ENCODE measurements at places on chromosomes 6 and 20. TPM values are rescaled to one million over a fixed set of nuclear protein-coding genes. Genes with fewer than 3 reads are reported as not detected.

PARD6B gene
- 0.39 TPM for total RNA-seq

KCNS1 gene
- under 0.01 TPM for total RNA-seq

DACT2 gene
- not detected for total RNA-seq

MUC21 gene
- not detected for total RNA-seq

DCBLD1 gene
- total RNA-seq: 37.9 TPM

ZBTB46 gene
- total RNA-seq: 67.1 TPM

DBNDD2 gene
- 6.4 TPM for total RNA-seq

FAM184A gene
- total RNA-seq: 0.13 TPM

FUCA2 gene
- 38.8 TPM for total RNA-seq

SPATA25 gene
- 0.51 TPM for total RNA-seq

FAM209B gene
- total RNA-seq: not detected

ZNF391 gene
- 0.38 TPM for total RNA-seq

LY86 gene
- total RNA-seq: not detected

CGA gene
- total RNA-seq: not detected

CCN6 gene
- not detected for total RNA-seq

ABHD16A gene
- 59.8 TPM for total RNA-seq

- no peak for DNase-seq
Measured at GRCh38 chr6:129911732-129912131, 50.6 kb upstream of the TMEM244 start.

DNA sequence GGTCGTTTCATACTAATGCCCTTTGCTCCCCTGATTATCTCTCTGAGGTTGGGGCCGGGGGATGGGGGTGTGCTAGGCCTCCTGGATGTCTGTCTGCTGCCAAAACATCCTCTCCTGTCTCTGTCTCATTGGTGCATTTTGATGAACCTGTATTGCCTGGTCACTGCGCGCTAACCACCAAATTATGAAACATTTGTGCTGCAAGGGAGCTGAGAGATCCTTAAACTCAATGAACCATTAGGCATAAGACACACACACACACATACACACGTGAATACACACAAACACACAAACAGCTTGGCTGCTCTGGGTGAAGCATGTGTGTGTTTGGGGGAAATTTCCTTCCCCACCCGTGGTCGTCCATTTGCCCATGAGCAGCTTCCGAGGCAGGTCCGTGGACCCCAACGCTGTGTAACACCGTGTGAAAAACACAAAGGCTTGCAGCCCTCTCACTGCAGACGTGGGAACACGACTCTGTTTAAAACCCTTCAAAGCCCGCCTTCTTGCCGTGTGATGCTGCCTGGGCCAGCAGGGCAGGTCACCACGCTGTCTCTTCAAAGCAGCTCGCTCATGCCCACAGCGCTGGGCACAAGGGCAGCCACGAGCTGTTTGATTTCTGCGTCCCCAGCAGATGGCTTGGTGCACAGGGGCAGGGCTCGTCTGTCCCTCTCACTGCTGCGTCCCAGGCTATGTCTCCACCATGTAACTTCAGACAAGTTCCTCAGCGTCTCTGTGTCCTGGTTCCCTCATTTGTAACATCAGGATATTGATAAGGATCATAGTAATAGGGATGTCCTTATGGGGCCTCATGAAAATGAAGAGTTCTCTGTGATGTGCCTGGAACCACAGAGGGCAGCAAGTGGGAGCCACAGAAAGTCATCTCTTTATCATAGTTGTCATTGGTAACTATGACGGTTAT lies 96.8 kb downstream of the CDH26 start:
- no peak for DNase-seq

DNA sequence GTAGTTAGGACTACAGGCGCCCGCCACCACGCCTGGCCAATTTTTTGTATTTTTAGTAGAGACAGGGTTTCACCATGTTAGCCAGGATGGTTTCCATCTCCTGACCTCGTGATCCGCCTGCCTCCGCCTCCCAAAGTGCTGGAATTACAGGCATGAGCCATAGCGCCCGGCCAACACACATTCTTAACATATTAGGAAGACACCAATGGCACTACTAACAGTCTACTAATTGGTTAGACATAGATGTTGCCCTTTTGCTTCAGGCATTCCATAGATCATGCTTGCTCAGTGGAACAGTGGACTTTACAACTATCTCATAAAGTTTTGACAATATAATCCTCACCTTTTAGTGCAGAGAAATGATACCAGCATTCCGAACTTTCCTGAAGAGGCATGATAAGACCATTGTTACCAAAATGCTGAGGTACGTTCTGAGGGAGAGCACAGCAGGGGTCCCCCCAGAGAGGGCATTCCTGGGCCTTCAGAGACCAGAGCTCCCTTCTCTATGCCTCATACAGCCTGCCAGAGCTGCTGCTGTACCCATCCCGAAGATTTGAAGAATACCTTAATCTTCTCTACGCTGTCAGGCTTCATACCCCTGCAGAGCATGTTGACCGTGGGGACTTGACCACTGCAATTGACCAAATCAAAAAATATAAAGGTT lies 89.4 kb downstream of the ECT2L start:
- no peak for DNase-seq

- no peak for DNase-seq
Measured at GRCh38 chr6:148348335-148348734, 5.7 kb downstream of the SASH1 start.

DNA sequence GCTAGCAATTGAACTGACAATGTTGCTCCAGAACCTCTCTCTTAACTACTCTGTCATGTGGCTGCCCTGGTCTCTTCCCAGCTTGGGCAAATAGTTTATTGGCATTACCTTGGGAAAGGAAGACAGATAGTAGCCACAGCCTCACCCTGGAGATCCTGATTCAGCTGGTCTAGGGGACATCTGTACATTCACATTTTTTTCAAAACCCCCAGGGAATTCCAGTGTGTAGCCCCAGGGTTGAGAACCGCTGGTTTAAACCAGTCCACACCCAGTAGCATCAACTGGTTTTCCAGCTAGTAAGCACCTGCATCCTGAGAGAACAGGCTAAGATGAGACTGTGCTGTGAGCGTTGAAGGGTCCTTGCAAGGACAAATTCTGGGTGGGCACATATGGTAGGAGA lies 9.6 kb downstream of the SCUBE3 start:
- DNase-seq: no peak

DNA sequence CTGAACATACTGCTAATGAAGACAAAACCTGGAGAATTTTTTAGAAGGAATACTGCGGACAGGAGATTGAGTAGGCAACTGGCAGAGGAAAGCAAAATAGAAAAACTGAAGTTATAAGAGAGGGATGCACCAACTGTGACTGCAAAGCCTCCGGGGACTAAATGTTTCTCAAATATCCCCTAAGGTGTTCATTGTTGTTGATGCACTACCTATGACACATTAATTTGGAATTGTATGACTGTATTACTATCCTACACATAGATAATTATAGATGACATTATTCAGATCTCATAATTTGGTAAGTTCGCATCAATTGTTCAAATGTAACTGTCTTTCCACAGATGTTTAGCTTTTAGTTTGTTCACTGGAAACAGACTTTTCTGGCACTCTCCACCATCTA lies 341.1 kb downstream of the MMUT start:
- DNase-seq: no peak

DNA sequence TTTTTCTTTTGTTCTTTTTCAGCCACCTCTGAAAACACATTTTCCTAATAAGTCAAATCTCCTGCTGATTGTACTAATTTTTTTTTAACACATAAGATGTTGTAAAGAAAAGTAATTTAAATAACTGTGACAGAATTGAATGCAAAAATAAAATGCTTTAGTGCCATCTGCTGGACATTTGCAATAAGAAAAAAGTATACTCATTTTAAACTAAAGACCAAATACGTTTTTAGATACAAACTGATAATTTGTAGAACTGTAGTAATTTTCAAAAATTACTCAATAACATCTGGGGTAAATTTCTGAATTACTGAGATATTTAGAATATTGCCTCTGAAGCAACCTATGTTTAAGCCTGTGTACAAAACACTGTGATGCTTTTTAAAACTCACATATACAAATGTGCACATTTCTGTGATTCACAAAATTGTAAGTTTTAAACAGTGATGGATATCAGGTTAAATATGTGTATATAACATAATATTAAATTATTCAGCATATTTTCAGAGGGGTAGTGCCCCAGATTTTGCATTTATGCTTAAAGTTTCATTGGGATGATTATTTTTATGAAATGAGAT lies 198.7 kb downstream of the RIMS1 start:
- DNase-seq: peak; percentile 18

- DNase-seq: peak; percentile 65
Measured at GRCh38 chr20:33647603-33648395, 14.3 kb upstream of the C20orf144 start.

- DNase-seq: no peak
Measured at GRCh38 chr6:21208796-21209186, 384.8 kb upstream of the SOX4 start.

DNA sequence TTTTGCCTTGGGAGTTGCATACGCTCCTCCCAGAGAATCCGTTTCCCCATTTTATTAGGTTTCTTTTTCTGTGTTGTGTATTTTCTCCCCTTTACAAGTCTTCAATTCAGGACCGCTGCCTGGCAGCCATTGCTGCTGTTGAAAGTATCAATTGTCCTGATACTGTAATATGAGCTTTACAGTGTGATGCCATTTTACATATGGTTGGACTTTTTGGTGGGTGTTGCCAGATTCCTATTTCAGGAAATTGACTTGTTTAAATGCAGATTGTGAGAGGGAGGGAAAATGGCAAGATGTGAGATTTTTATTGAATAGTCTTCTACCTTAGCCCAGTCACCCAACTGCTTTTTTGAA lies 1.2 kb downstream of the PANK2 start:
- DNase-seq: no peak

GRCh38 chr20:53174454-53174853 lies 202.3 kb downstream of the TSHZ2 start:
- no peak for DNase-seq

- no peak for DNase-seq
Measured at GRCh38 chr6:31037169-31037568, 26.9 kb downstream of the MUC22 start.

DNA sequence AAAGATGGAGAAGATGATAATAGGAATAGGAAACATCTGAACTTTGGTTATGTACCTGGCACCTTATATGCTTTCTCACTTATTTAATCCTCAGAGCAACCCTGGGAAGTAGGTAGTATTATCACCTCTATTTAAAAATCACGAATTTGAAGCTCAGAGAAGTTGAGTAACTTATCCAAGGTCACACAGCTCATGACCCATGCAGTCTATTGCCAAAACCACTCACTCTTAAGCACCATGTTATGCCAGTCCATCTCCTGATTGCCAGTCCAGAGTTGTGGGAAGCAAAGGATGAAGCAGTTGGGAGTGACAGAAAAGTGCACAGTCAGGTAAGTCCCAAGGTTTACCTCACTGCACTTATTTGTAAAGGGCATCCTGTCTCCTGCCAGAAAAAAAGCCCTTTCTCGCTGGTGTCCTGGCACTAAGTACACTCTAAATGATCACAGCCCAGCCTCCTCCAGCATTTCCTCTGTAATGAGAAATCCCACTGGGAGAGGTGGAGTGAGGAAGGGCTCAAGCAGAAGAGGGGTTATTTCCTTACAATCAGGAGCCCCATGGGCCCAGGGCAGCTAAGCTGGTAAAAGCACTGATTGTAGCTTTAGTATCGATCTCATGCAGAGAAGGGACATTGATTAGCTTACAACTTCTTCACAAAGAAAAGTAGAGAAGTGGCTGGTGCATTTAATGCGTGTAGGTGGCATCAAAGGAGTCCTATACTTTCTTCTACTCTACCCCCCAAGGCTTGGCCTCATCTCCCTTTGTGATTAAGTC lies 21.3 kb upstream of the SCGN start:
- no peak for DNase-seq

DNA sequence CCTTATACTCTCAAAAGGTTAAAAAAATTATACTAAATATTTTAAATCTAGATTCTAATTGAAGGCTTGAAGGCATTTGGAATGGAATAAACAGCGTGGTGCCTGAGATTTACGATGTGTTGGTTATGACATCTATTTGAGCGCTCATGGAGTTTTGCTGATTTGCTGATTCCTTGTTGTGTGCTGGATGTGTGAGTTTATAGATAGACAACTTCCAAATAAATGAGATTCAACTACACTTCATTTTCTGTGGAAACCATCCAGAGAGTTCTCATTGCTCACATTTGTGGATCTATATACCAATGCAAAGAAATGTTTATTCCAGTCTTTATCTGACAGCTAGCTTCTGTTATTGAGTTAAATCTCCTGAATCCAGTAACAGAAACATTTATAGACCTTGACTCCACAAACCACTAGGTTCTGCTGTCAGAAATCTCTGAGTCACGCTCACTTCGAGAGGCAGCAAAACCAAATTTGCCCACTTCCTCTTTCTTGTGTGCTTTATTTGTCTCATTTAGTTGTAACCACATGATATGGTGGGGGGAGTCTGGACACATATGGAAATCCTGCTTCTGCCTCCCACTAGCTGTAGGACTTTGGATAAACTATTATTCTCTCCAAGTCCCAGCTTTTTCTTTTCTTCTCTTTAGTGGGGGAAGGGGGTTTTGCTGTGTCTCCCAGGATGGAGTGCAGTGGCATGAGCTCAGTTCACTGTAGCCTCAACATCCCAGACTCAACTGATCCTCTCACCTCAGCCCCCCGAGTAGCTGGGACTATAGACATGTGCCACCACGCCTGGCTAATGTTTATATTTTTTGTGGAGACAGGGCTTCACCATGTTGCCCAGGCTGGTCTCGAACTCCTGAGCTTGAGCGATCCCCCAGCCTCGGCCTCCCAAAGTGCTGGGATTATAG lies 54.5 kb downstream of the IPCEF1 start:
- no peak for DNase-seq

DNA sequence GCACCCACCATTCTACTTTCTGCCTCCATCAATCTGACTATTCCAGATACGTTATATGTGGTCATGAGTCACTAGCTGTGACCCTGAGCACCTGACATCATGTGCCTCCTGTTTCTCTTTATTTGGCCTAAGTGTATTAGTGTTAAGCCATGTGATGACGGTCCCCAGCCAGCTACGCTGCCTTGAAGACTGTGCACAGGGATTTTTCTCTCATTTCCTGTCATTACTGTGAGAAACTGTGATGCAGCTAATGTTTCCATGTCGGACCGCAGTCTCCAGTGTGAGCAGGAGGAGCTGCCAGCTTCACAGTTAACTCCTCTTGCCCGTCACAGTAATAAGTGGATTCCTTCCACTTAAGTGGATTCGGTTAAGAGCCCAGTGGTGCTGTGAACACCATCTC lies 9.9 kb upstream of the SPATS1 start:
- no peak for DNase-seq

DNA sequence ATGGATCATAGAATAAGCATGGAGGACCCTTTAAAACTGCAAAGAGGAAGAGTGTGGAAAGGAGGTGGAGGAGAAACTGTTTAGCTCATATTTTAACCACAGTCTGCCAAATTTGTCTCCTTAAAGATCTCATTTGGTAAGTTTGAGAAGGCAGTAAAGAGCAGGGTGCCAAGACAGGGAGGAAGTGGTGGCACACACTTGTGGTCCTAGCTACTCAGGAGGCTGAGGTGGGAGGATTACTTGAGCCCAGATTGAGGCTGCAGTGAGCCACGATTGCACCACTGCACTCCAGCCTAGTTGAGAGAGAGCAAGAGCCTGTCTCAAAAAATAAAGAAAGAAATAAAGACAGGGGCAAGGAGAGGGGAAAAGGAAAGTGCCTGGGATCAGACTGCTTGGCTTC lies 16.8 kb upstream of the DCBLD1 start:
- no peak for DNase-seq

- no peak for DNase-seq
Measured at GRCh38 chr6:139327038-139327437, 35.2 kb upstream of the TXLNB start.
